ENCODE measurements at places on chromosomes 5 and 9.

- peak; percentile 57 for DNase-seq
Measured at GRCh38 chr5:176629853-176630680, at the start of the genes EIF4E1B and SNCB. Gene EIF4E1B (plus strand): TSS chr5:176630675. CDS start chr5:176642788, 12,113 bp downstream. Gene SNCB (minus strand): TSS chr5:176630534. CDS start chr5:176629654, 880 bp downstream.

DNA sequence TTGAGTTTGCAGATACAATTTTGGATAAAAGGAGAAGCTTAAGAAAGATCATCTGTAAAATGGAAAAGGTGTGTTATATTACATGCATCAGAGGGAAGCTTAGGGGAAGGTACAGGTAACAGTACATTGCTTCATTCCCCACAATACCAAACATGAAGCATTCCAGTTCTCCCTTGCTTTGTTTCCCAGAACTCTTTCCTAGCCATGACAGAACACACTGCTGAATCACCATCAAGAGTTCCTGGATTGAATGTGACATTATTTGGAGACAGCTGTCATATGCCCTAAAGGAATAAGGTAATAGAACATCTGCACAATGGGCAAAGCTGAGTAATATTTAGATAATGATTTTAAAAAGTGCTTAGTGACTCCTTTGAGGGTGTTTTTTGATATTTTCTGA is 303.5 kb upstream of the ST8SIA4 start:
- no peak for DNase-seq

GRCh38 chr9:95017661-95018060 is 291.2 kb downstream of the AOPEP start:
- no peak for DNase-seq

GRCh38 chr5:172762214-172763119 is 8.5 kb downstream of the DUSP1 start:
- no peak for DNase-seq

GRCh38 chr5:131264451-131265099 is 722 bp downstream of the CDC42SE2 start:
- DNase-seq, result peak; percentile 47
